ENCODE measurements at places on chromosomes 3 and 15.

DNA sequence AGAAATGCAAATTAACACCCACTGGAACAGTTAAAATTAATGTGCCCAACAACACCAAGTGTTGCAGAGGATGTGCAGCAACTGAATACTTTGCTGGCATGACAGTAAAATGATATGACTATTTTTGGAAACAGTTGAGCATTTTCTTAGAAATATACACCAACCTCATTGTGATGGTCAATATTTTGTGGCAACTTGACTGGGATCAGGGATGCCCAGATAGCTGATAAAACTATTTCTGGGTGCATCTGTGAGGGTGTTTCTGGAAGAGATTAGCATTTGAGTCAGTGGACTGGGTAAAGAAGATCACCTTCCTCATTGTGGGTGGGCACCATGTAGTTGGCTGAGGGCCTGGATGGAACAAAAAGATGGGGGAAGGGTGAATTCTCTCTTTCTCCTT is 57.9 kb downstream of the RPLP1 start:
- DNase-seq, result no peak

GRCh38 chr3:19960696-19961095 is 13.8 kb downstream of the RAB5A start:
- no peak for DNase-seq

- DNase-seq, result no peak
Observed at GRCh38 chr15:82699726-82700125, 9.9 kb downstream of the AP3B2 start.

GRCh38 chr3:119531151-119531550 is 28.3 kb downstream of the CD80 start:
- no peak for DNase-seq

GRCh38 chr3:99472385-99472784 is 166.0 kb upstream of the COL8A1 start:
- DNase-seq, result no peak

- no peak for DNase-seq
Observed at GRCh38 chr3:190456770-190457169, 7.1 kb upstream of the TMEM207 start.
